Kidney (tissue), 22 donors: ENCODE measurements at places on chromosomes 4 and X. TPM values are rescaled to one million over a fixed set of nuclear protein-coding genes. Genes with fewer than 3 reads are reported as not detected.

The BTK gene
- 13.9 TPM for total RNA-seq

The GAGE12E gene
- total RNA-seq, result not detected

The RRH gene
- total RNA-seq, result 0.44 TPM

The SYTL4 gene
- total RNA-seq, result 13.3 TPM

GRCh38 chrX:132365490-132365889 is 123.3 kb downstream of the MBNL3 start:
- peaks cover 5% of the 10 kb centered on the region for H3K27me3 ChIP-seq
- no peaks in the 10 kb centered on the region for H3K36me3 ChIP-seq
- H3K27ac ChIP-seq, result no peak overlapping the region

DNA sequence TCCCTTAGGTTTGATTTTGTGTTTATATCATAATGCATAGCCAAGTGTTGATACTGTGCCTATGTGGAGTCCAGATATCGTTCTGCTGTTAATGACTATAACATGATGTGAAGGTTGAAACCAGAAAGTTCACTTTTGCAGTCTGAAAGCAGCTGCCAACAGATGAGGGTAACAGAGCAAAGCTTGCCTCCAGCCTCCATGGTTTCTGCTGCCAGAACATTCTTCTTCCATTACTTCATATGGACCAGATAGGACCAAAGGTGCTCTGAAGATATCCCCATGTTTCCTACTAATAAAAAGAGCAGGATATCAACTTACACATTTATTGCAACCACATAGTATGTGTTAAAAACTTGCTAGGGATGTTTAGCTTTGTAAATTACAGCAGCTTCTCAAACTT is 394.1 kb downstream of the SPRY1 start:
- no peaks in the 10 kb centered on the region for H3K36me3 ChIP-seq
- H3K27ac ChIP-seq, result no peak overlapping the region
- H3K4me3 ChIP-seq, result no peak overlapping the region
- no peaks in the 10 kb centered on the region for H3K27me3 ChIP-seq
- no peaks in the 10 kb centered on the region for H3K4me1 ChIP-seq

GRCh38 chr4:185016946-185017758 is 1.1 kb upstream of the HELT start:
- H3K4me1 ChIP-seq, result no peaks in the 10 kb centered on the region
- H3K27ac ChIP-seq, result no peak overlapping the region
- H3K27me3 ChIP-seq, result peaks cover 39% of the 10 kb centered on the region
- no peak for DNase-seq
- no peak overlapping the region for H3K4me3 ChIP-seq

DNA sequence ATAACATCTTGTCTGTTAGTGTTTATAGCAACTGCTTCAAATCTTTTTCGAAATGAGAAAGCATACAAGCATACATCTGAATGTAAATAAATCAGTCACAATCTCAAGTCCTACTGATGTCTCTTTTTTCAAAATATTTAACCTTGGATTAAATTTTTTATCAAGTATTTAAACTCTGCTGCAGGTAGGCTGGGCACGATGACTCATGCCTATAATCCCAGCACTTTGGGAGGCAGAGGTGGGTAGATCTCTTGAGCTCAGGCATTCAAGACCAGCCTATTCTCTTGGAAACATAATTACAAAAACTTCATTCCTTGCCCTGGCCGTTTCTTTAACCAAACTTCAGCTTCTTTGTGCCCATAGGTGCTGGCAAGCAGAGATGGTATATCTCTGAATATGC is 540.3 kb upstream of the GALNT7 start:
- no peak overlapping the region for H3K27ac ChIP-seq
- no peaks in the 10 kb centered on the region for H3K36me3 ChIP-seq
- H3K4me3 ChIP-seq, result no peak overlapping the region
- H3K27me3 ChIP-seq, result no peaks in the 10 kb centered on the region

- H3K36me3 ChIP-seq, result no peaks in the 10 kb centered on the region
- DNase-seq, result peak; percentile 42
- H3K27ac ChIP-seq, result no peak overlapping the region
- no peaks in the 10 kb centered on the region for H3K27me3 ChIP-seq
These were observed 34.8 kb downstream of the UBE2K start for GRCh38 chr4:39732728-39733127.
